Right renal pelvis (tissue), 4 donors: ENCODE measurements at places on chromosomes 2 and 18. TPM values are rescaled to one million over a fixed set of nuclear protein-coding genes. Genes with fewer than 3 reads are reported as not detected.

The DSG1 gene
- 0.11 TPM for polyA plus RNA-seq

The LRP2 gene
- polyA plus RNA-seq = 189 TPM

The LGALSL gene
- 49.3 TPM for polyA plus RNA-seq

The LIPG gene
- 46.6 TPM for polyA plus RNA-seq

The C2orf15 gene
- polyA plus RNA-seq = 13.9 TPM

The C2orf66 gene
- 0.35 TPM for polyA plus RNA-seq

The ERMN gene
- 0.09 TPM for polyA plus RNA-seq

The DLGAP1 gene
- 5.3 TPM for polyA plus RNA-seq

The SLC5A7 gene
- 0.71 TPM for polyA plus RNA-seq

The TBC1D8 gene
- 29.5 TPM for polyA plus RNA-seq

The TMEM198 gene
- polyA plus RNA-seq = 2.9 TPM

The PRSS56 gene
- not detected for polyA plus RNA-seq

The UGT1A1 gene
- polyA plus RNA-seq = 0.17 TPM

The LRP1B gene
- polyA plus RNA-seq = 1.0 TPM

The RGPD4 gene
- polyA plus RNA-seq = 0.06 TPM

The MEP1B gene
- 0.14 TPM for polyA plus RNA-seq

The ARHGAP25 gene
- 8.3 TPM for polyA plus RNA-seq

The PPP4R3B gene
- 87.1 TPM for polyA plus RNA-seq

The KIF5C gene
- polyA plus RNA-seq = 4.9 TPM

The COPS8 gene
- polyA plus RNA-seq = 103 TPM

The CPO gene
- polyA plus RNA-seq = 1.1 TPM

The LAMA3 gene
- polyA plus RNA-seq = 2.2 TPM

The RAPGEF4 gene
- 12.1 TPM for polyA plus RNA-seq

The LIMS4 gene
- 1.4 TPM for polyA plus RNA-seq

The ASXL3 gene
- polyA plus RNA-seq = 6.6 TPM

The SULT1C3 gene
- polyA plus RNA-seq = not detected

The WNT10A gene
- polyA plus RNA-seq = 1.2 TPM

The NOSTRIN gene
- 36.1 TPM for polyA plus RNA-seq

The UBXN4 gene
- polyA plus RNA-seq = 180 TPM

The PJVK gene
- polyA plus RNA-seq = 12.6 TPM

The HNMT gene
- polyA plus RNA-seq = 59.7 TPM

The DPP10 gene
- polyA plus RNA-seq = 13.4 TPM

The ARHGAP15 gene
- polyA plus RNA-seq = 4.3 TPM

The ACADL gene
- 18.9 TPM for polyA plus RNA-seq

The PAX8 gene
- polyA plus RNA-seq = 264 TPM

The KCNJ3 gene
- polyA plus RNA-seq = 8.6 TPM

The GNLY gene
- polyA plus RNA-seq = 0.51 TPM

The ALK gene
- 0.26 TPM for polyA plus RNA-seq

The GPR35 gene
- 1.9 TPM for polyA plus RNA-seq

The ATP6V1C2 gene
- polyA plus RNA-seq = 7.3 TPM

The DSG2 gene
- polyA plus RNA-seq = 55.2 TPM
